ENCODE measurements at places on chromosomes 2 and 18.

DNA sequence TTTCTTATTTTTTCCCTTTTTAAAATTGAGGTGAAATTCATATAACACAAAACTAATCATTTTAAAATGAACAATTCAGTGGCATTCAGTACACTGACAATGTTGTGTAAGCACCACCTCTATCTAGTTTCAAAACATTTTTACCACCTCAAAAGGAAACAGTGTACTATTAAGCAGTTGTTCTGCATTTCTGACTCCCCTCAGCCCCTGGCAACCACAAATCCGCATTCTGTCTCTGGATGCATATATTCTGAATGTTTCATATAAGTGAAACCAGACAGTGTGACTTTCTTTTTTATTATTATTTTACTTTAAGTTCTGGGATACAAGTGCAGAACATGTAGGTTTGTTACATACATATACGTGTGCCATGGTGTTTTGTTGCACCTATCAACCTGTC is 19.2 kb upstream of the TANK start:
- DNase-seq = no peak

DNA sequence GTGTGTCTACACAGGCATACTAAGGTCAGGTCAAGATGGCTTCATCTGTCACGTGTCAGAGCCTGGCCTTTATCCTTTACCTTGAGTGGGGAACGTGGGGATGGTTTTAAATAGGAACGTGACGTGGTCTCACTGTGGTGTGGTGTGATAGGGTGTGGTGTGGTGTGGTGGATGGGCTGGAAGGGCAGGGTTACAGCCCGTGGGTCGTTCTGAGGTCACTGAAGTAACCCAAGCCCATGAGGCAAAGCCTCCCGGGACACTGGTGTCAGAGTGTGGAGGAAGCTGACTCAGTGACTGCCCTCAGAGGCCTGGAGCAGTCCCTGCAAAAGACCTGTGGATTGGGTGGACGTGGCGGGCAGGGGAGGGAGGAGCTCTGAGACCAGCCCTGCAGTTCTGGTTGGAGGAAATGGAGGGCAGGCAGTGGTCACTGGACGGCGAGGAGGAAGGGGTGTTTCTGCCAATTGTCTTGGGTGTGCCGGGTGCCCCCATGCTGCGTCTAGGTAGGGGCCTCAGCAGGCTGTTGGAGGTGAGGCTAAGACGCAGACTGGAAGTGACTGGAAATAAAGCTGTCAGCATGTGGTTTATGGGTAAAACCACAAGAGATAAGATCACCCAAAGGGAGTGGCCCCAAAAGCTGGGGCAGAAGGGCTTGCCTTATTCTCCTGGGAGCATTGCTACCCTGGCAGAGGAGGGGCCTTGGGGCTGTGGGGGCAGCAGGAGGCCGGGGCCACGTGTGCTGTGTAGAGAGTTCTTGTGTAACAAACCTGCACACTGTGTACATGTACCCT is 84.8 kb downstream of the SH3RF3 start:
- peak; percentile 83 for DNase-seq

- no peak for DNase-seq
Measured at GRCh38 chr2:217977840-217978535, 24.8 kb downstream of the TNS1 start.

DNA sequence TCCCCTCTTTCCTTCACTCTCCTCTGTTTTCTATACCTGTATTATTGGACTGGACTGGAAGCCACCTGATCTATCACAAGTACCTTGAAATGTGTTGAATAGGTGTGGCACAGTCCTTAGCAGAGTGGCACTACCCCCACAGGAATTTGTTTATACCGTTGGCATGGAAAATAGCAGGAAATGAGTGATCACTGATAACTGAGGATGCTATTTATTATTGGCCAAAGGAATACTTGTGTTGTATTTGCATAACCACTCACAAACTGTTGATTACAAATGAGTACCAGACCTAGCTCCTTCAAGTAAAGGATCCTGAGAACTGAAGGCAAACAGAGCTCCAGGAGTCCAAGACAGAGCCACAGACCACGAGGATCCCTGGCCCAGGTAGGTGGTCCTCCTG is at the start of gene IL37:
IL37 (plus strand) TSS at position 301 of the 400 bp plus-strand sequence. CDS start 1,848 bp downstream, outside the sequence.
- no peak for DNase-seq

GRCh38 chr2:175180701-175181103 is 808 bp downstream of the ATP5MC3 start:
- peak; percentile 48 for DNase-seq

DNA sequence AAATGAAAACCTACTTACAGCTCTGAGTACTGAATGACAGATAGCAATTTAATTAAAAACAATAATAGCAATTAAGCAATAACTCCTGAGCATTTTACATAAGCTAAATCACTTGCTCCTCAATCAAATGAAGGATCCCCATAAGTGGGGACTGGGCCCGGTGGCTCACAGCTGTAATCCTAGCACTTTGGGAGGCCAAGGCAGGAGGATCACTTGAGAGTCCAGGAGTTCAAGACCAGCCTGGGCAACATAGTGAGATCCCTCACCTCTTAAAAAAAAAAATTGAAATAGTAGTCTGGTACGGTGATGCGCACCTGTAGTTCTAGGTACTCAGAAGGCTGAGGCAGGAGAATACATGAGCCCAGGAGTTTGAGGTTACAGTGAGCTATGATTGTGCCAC is 13.4 kb downstream of the STAM2 start:
- DNase-seq = no peak

DNA sequence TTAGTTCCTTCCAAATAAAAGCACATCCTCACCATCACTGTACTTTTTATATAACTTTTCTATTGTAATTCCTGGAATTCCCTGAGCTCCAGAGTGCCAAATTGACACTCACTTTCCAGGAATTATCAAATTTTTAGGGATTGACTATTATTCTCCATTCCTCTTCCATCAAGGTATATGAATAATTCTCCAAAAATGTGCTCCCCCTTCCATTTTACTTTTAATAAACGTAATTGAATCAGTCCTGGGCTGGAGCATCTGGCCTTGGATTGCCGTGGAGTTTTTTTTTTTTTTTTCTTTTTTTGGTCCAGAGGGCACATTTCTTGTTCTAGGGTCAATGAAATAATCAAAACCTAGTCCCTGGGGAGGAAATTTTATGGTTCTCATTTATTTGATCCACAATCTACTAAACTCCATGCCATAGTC is 304.3 kb downstream of the CDCA7 start:
- no peak for DNase-seq

GRCh38 chr18:61876899-61877298 is 15.9 kb downstream of the RNF152 start:
- DNase-seq = no peak

- no peak for DNase-seq
Measured at GRCh38 chr2:226831266-226831665, 4.6 kb upstream of the RHBDD1 start.

DNA sequence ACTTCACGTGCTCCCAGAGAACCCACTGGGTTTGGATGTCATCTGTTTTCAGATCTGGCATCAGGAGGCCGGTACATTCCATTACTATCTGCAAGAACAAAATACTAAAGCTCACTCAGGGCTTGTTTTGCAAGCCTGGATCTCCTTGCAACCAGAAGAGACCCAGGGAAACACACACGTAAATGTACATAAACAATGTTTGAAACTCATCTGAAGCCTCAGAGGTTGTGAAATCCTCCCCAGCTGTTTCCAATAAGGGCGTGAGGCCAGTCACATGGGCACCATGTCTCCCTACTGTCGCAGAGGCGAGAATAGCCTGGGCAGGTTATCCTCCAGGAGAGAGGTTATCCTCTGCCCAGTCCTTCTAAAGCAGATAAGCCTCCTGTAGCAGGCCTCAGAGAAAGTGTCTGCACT is 186.9 kb downstream of the GFPT1 start:
- DNase-seq = no peak

GRCh38 chr2:169683425-169684134 is 10.6 kb downstream of the CFAP210 start:
- DNase-seq = peak; percentile 42

- no peak for DNase-seq
Measured at GRCh38 chr2:50791271-50791670, 240.7 kb downstream of the NRXN1 start.

DNA sequence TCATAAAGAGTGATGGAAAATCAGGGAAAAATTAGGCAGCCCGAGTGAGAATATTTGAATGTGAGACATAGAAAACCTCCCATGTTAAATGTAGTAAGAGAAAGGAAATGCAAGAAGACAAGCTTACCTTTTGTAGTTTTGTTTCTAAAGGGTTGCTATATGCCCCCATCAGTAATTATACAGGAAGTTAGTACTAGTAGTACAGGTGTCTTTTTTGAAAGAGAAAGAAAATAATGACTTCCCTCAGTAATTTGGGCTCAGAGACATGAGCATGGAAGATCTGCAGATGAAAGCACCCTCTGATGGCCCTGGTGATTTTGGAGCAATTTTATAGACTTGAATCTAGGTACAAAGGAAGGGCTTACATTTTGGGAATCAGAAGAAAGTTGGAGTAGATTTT is 80.8 kb downstream of the RHBDD1 start:
- no peak for DNase-seq

DNA sequence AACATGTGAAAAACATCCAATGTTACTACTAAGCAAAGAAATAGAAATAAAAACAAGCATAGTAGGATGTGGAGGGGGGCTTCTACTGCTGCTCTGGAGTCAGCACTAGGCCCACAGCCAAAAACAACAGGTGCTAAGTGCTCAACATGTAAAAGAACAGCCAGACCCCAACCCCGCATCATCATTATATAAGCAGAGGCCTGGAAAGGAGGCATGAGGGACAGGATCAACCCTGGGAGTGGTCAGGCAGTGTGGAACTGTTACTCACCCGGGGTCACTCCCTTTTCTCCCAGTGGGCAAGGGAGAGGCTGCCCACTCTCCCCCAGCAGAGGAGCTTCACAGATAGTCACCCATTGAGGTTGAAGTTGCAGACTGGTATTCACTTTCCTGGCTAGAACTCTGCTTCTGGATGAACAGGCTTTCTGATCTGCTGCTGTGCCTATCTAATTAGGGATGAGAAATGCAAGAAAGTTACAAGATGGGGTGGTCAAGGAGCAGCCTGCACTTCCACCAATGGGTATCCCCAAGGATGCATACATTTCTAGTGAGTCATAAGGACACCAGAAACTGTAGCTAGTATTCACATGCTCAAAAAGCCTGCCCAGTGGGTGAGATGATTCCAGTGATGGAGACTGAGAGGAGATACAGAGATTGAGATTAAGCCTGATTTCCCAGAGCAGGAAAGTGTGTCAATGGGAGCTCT is 480.1 kb upstream of the TCF4 start:
- no peak for DNase-seq

DNA sequence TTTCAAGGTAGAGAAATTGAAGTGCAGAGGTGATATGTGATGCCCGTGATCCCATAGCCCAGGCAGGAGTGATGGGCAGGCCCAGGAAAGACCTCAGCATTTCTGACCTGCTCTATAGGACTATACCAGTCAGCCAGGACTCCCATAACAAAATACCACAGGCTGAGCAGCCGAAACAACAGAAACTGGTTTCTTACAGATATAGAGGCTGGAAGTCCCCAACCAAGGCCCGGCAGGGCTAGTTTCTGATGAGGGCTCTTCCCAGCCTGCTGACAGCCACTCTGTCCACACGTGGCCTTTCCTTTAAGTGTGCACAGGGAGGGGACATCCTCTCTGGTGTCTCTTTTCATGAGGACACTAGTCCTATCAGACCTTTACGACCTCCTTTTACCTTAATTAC is 104.2 kb upstream of the AGAP1 start:
- no peak for DNase-seq

GRCh38 chr2:204691911-204692510 is 146.7 kb downstream of the PARD3B start:
- DNase-seq = no peak
